ENCODE measurements at places on chromosomes 1 and 21. TPM values are rescaled to one million over a fixed set of nuclear protein-coding genes. Genes with fewer than 3 reads are reported as not detected.

Gene PERM1
- 0.50 TPM for polyA plus RNA-seq

Gene FAM163A
- polyA plus RNA-seq: not detected

Gene ELAVL4
- 0.75 TPM for polyA plus RNA-seq

Gene LCE1D
- polyA plus RNA-seq: not detected

Gene TNFAIP8L2
- 4.1 TPM for polyA plus RNA-seq

Gene TAS1R2
- polyA plus RNA-seq: not detected

Gene GPR153
- polyA plus RNA-seq: 4.4 TPM

Gene GJA5
- 7.5 TPM for polyA plus RNA-seq

Gene HOOK1
- polyA plus RNA-seq: 0.13 TPM

Gene DUSP23
- polyA plus RNA-seq: 53.6 TPM

Gene LRRC53
- not detected for polyA plus RNA-seq

Gene RGS18
- polyA plus RNA-seq: 1.2 TPM

Gene TBX15
- 1.6 TPM for polyA plus RNA-seq

Gene ATXN7L2
- polyA plus RNA-seq: 0.63 TPM

Gene TSPAN2
- polyA plus RNA-seq: 29.4 TPM

Gene LCE1A
- polyA plus RNA-seq: not detected

Gene TDRD5
- polyA plus RNA-seq: not detected

Gene ARHGEF16
- not detected for polyA plus RNA-seq

Gene FAM151A
- polyA plus RNA-seq: not detected

Gene FNDC10
- polyA plus RNA-seq: 0.38 TPM

Gene PKP1
- polyA plus RNA-seq: 0.08 TPM

Gene C1orf210
- not detected for polyA plus RNA-seq

Gene OR2T35
- not detected for polyA plus RNA-seq

Gene TMEM234
- 21.0 TPM for polyA plus RNA-seq

Gene OR2AK2
- not detected for polyA plus RNA-seq

Gene RHOU
- 37.3 TPM for polyA plus RNA-seq

Gene DNASE2B
- not detected for polyA plus RNA-seq

Gene SLAMF1
- polyA plus RNA-seq: not detected

Gene TMIGD3
- 7.3 TPM for polyA plus RNA-seq

Gene CHIT1
- polyA plus RNA-seq: 16.4 TPM

Gene AKNAD1
- polyA plus RNA-seq: not detected

Gene ADSS2
- 22.7 TPM for polyA plus RNA-seq

Gene PCBP3
- polyA plus RNA-seq: 3.6 TPM

Gene NBPF6
- polyA plus RNA-seq: not detected

Gene OXCT2
- polyA plus RNA-seq: 0.08 TPM

Gene NTRK1
- 0.50 TPM for polyA plus RNA-seq
